Mesendoderm (in vitro differentiated cells): ENCODE measurements at places on chromosomes 12 and 14.
A peak's percentile ranks its signal among the peaks of the same experiment; 100 is the strongest.

DNA sequence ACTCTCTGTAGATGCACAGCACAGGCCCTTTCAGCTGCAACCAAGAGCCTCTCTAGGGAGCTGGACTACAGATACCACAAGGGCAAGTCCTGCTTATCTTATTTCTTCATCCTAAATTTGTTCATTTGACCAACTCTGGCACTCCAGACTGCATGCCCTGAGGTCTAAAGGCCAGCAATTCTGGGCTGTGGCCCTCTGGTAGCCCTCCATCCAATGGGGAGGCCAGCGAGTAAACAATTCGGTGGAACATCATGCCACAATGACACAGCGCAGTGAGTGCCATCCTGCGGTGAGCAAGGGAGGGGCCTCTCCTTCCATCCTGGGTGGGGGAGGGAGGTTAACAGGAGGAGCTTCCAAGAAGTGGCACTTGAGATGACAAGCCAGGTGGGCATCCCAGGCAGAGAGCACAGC is 652 bp upstream of the SELPLG start:
- DNase-seq: peak; percentile 62

- DNase-seq: no peak
Measured at GRCh38 chr12:91353266-91353665, 170.6 kb upstream of the DCN start.

GRCh38 chr12:92419201-92419600 is 273.6 kb upstream of the BTG1 start:
- no peak for DNase-seq

GRCh38 chr14:105064721-105065143 is 498 bp downstream of the GPR132 start:
- DNase-seq: no peak

DNA sequence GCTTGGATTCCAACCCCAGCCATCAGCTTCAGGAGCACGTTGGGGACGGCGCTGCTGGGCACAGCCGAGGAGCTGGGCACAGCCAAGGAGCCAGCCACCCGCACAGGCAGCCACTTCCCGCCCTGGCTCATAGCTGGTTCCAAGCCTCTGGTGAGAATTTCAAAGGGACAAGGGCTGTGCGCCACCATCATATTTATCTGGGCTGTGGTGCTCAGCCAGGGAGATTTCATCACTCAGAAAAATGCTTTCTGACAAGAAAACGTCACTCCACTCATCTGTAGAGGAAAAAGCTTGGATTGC is 66.4 kb downstream of the GALNT9 start:
- no peak for DNase-seq

DNA sequence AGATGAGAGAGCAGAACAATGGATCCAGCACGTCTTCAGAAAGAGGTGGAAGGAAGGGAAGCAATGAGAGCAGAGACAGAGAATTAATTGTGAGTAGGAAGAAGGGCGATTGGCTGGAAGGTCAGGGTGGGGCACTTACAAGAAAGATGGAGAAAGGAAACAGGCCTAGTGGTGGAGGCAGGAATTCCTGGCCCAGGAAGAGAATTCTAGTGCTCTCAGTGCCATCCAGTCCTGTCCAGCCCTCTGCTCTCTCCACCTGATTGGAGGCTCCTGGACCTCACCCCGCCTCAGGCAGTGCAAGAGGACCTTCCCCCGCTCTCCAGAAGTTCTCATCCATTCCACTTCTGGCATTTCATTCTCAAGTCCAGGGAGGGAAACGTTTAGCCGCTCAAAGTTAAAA is 43.0 kb downstream of the NGB start:
- peak; percentile 42 for DNase-seq

- DNase-seq: no peak
Measured at GRCh38 chr14:31489691-31490090, 1.9 kb upstream of the GPR33 start.

DNA sequence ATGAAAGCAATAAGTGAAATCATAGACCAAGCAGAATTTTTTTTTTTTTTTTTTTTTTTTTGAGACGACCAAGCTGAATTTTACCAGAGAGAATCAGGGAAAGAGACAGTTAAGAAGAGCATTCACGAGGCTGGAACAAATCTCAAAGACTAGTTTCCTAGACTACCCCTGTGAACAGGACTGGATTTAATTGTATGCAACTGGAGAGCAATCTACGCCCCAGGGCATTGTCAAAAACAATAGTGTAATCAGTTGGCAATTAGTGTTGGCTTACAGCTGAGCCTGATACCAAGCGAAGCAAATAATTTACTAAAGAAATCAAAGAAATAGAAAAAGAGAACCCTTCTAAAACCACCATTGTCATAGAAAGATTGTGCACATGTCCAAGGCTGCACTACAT is 232.9 kb upstream of the CPNE8 start:
- peak; percentile 82 for DNase-seq

DNA sequence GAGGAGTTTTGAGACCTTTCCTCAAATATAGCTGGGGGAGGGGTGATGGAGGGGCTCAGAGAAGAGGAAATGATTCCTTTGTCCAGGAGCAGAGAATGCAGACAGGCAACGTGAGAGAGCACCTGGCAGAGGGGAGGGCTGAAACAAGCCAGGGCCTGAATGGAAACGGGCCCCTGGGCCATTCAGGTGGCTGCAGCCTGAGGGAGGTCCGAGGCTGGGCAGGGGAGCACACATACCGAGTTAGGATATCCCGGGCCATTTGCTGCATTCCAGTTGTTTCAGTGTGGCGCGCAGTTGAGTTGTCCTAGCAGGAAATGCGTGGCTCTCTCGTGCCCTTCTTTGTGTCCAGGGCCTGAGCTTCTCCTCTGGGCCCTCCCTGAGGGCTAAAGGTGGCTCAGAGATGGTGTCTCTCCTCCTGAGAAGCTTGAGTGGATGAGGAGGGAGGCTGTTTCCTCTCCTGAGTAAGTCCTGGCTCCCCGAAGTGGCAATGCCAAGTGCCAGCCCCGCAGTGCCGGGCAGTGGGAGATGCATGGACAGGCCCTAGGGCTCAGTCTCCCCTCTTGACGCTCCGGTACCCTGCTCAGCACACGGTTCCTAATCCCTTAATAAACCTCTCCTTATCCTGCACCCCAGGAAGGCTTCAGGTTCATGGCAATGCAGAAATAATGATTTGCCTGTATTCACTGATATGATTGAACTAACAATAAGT is 85.5 kb upstream of the VRK1 start:
- DNase-seq: no peak

- DNase-seq: no peak
Measured at GRCh38 chr14:35378425-35379233, 25.9 kb downstream of the NFKBIA start.

DNA sequence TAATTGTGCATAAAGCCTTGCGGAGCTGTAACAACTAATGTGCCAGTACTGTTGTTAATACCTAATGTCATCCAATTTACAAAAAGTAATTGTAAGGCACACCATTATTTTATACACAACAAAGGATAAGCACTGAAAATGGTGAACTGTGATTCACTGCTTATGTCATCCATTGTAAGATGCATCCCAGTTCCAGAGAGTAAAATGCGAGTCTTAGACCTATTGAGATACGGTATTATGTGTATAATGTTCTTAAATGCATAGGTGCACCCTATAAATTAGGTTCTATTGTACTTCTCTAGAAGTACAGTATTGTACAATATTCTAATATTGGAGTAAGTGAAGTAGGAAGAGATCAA is 406 bp downstream of the PARP2 start:
- peak; percentile 26 for DNase-seq

- DNase-seq: no peak
Measured at GRCh38 chr12:104237930-104238329, 22.4 kb downstream of the TXNRD1 start.

DNA sequence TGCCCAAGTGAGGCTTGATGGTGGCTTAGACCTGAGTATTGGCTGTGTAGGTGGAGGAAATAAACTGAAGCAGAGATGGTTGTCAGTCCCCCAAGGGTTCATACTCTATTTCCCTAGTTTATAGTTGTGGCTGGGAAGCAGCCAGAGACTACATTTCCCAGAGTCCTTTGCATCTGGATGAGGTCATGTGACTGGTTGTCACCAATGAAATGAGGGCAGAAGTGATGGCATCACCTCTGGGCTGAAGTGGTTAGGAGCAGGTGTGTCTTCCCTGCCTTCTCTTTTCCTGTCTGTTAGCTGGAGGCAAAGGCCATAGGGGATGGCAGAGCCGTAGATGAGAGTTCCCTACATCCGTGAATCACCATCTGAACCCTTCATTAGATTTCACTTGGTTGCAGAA is 16.3 kb upstream of the NOS1 start:
- DNase-seq: peak; percentile 68

- no peak for DNase-seq
Measured at GRCh38 chr14:31477248-31477647, 10.6 kb downstream of the GPR33 start.

DNA sequence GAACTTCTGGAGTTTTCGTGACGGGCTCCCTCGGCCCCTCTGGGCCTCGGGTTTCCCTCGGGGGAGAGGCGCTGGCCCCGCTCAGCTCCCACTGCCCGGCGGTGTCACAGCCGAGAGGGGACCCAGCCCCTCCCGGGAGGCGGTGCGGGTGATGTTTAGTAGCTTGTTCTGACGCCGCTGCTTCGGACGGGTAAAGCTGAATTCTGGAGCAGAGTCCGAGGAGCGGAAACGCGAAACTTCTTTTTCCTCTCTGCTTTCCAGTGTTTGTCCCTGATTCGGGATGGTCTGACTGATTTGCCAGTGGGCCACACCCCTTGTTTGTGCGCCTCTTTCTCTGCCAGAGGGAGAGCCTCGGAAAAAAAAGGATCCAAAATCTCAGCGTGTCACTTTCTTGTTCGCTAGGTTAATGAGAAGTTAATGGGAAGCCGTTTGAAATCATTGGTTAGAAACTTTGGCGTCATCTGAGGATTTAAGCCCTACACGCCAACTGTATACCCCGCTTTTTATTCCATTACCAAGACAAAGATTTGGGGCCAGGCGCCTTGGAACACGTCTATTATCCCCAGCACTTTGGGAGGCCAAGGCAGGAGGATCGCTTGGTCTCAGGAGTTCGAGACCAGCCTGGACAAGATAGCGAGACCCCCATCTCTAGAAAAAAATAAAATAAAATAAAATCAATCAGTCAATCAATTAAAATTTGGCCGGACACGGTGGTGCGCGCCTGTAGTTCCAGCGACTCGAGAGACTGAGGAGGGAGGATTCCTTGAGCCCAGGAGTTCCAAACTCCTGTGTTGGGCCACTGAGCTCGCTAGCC is 756 bp downstream of the TULP3 start:
- DNase-seq: peak; percentile 67

- DNase-seq: no peak
Measured at GRCh38 chr14:57560681-57561080, 67.0 kb upstream of the CCDC198 start.

- no peak for DNase-seq
Measured at GRCh38 chr12:63787306-63787705, 7.6 kb downstream of the RXYLT1 start.

DNA sequence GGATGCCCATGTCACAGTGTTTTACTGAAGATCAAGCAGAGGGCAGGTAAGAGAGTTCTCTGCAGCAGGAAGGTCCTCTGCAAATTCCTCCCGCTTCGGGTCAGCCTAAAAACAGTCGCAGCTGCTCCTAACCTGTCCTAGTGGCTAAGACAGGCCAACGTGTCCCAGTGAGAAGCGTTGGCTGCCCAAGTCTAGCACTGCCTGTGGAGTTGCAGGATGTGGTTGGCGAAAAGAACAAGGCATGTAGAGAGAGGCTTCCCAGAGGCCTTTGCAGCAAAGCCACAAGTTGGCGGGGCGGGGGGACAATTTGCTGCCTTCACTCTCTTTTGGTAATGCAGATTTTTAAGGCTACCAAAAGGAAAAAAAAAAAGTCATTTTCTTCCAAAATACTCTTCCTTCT is 340.1 kb downstream of the BCL11B start:
- DNase-seq: no peak

- no peak for DNase-seq
Measured at GRCh38 chr12:94202245-94203180, 54.1 kb downstream of the PLXNC1 start.

DNA sequence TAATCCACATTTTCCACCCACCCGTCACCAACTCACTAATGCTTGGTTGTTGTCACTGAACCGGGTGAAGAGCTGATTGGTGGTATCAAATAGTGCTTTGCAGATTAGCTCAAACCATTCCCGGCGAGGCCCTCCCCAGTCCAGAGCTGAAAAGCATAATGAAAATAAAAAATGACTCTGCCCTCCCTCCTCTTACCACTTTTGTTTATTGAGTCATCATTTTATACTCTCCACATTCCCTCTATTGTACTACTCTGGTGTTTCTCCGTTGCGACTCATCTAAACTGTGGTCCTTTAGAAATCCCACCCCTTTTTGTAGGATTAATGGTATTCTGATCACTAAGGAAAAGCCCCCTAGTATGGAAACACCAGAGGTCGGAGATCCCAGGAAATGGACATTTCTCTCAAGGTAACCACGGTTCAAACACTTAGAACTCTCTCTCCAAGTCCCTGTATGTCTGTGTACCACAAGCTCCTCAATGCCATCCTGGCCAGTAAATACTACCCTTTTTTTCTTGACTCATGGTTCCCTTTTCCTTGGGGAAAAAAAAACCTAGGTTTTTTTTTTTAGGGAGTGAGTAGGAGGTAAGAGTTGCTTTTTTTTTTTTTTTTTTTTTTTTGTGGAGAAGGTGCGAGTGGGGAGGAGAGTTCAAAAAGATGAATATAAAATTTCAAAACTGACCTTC is 42.0 kb downstream of the AREL1 start:
- no peak for DNase-seq

- DNase-seq: no peak
Measured at GRCh38 chr12:49979016-49979586, 6.4 kb downstream of the AQP6 start.

DNA sequence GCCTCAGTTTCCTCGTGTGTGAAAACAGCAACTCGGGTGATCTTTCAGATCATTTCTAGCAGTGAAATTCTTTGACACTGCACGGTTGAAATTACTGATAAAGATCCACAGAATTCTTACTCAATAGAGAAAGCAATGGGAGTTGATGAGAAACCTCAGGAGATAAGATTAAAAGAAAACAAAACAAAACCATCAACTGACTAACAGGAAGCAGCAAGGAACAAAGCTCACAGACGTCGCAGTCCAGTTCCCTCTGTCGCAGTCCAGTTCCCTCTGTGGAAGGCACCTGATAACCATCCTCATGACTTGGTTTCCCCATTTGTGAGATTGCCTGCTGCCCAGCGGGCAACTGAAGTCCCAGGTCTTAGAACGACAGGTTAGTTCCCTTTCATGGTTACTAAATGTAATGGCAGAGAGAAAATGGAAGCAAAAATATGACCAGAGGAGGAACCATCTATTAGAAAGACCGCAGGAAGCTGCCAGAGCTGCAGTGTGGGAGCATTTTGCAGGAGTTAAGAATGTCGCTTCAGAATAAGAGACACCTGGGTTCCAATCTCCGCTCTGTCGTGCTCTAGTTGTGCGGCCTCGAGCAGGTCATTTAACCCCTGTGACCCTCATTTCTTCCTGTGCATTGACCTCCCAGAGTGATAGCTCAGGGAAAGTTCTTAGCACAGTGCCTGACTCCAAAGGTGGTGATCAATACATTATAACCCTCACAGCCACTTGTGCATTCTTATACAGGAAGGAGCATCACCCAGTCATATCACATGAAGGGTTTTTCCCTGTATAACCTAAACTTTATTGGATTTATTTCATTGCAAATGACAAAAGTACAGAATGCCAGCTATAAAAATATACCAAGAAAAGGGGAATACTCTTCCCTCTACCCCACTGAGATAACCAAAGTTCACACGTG is 5.1 kb upstream of the MED13L start:
- peak; percentile 37 for DNase-seq
